CD4-positive, alpha-beta T cell (primary cell): ENCODE measurements at places on chromosomes 5 and 9. TPM values are rescaled to one million over a fixed set of nuclear protein-coding genes. Genes with fewer than 3 reads are reported as not detected.

The CFAP157 gene
- total RNA-seq, result 0.11 TPM

The C9orf50 gene
- total RNA-seq, result not detected

DNA sequence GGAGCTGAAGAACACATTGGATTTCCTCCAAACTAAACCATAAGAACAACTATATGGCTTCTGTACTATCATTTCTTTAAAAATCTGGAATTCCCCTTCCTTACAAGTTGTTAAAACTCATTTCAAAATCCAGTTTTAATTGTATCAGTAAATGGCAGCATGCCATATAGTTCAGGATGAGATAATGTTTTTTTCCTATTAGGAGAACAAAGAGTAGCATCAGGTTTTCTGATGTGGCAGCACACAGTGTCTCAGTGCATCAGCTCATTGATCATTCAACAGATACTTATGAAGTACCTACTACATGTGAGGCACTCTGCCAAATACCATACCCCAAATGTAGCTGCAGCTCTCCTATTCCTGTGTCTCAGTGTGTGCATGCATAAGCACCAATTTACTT, 161.1 kb downstream of the EPB41L4A start:
- DNase-seq, result no peak

GRCh38 chr9:135002802-135003201, 84.7 kb upstream of the OLFM1 start:
- no peak for DNase-seq

DNA sequence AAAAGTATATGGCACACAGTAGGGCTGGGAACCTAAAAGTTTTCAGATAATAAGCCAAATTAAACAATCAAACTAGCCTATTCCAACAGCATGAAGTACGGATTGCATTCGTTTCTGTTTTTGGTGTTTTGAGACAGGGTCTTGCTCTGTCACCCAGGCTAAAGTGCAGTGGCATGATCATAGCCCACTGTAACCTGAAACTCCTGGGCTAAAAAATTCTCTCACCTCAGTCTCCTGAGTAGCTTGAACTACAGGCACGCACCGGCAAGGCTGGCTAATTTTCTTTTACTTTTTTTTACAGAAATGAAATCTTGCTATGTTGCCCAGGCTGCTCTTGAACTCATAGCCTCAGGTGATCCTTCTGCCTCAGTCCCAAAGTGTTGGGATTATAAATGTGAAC, 5.2 kb downstream of the RFX3 start:
- no peak for DNase-seq

DNA sequence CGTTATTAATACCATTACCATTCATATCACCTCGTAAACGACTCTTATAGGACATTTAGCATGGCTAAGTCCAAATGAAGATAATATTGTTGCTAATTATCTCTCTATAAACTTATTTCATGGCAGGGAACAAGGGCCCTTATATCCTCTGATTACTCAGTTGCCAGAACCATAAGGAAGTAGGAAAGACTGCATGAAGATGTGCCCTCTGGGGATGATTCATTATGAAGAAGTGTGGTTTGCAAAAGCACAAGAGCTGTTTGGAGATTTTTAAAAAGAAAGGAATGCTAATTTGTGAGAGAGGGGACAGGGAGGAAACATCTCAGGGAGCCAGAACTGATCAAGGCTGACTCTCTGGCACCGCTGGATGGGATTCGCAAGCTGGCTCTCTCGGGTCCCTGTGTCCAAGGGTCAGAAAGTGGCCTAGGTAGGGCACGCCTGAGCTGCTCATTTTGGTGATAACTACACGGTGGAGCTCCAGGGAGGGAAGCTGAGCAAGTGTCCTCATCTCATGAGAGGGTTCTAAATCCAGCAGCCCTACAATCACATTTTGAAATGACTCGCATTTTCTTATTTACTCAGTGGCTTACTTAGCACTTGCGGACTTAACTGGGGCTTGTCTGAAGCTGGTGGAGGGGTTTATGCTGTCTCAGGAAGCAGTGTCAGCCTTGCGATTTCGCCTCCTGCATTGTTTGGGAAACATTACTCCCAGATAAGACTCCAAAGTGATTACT, 136.8 kb downstream of the C5orf15 start:
- no peak for DNase-seq

GRCh38 chr9:110135846-110136245, 72.1 kb downstream of the C9orf152 start:
- DNase-seq, result no peak

- DNase-seq, result no peak
Measured at GRCh38 chr5:28750251-28750650, 1711.9 kb upstream of the CDH9 start.

DNA sequence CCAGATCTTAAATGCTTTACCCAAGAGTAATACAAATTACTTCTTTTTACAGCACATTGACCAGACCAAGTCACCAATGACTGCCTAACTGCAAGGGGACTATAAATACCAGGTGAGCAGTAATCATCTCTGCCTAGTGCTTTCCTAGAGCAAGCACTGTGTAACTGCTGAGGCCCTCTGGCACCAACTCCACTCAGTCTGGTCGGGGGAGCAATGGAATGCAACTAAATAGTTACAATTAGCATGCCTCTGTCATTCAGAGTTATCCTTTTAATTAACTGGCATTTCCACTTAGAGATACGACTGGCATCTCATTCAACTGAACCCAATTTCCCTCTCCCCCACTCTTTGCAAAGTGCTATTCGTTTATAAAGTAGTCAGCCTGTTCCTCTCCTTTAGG, 1309.1 kb upstream of the DMAC1 start:
- DNase-seq, result no peak

GRCh38 chr5:38797838-38798237, 48.0 kb upstream of the OSMR start:
- no peak for DNase-seq

- no peak for DNase-seq
Measured at GRCh38 chr9:4567601-4568000, 77.3 kb downstream of the SLC1A1 start.
